ENCODE measurements at places on chromosomes 7 and 10.

DNA sequence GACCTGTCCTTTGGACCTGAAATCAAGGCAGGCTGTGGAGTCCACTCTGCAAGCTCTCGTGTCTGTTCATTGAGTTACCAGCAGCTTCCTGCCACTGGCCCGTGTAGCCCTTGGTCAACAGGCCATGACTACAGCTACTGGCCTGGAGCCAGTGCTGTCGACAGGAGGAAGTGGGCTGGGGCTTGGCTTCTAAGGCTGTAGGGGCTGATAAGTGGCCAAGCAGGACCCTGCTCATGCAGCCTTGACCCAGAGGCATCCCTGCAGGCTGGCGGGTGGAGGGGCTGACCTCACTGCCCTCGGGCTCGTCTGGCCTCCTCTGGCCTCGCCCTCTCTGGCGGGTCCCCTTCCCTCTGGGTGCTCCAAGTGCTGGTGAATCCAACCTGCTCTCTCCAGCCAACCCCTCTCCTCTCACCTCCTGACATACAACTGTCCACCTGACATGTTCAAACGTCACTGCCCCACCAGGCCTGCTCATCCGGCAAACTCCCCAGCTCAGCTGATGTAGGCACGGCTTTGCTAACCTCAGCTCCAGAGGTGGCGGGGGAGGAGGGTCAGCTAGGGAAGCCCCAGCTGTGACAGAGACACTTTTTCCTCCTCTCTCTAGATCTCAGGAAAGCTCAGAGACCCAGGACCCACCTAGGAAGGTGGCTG is 188.6 kb upstream of the LYZL2 start:
- peaks cover 55% of the 10 kb centered on the region for H3K4me1 ChIP-seq
- DNase-seq = no peak
- H3K4me3 ChIP-seq = no peak overlapping the region
- no peaks in the 10 kb centered on the region for H3K27me3 ChIP-seq

GRCh38 chr7:118754608-118755007 is 530.1 kb downstream of the ANKRD7 start:
- DNase-seq = no peak
- no peaks in the 10 kb centered on the region for H3K27me3 ChIP-seq
- H3K4me3 ChIP-seq = no peak overlapping the region
- no peaks in the 10 kb centered on the region for H3K4me1 ChIP-seq
- H3K36me3 ChIP-seq = no peaks in the 10 kb centered on the region

DNA sequence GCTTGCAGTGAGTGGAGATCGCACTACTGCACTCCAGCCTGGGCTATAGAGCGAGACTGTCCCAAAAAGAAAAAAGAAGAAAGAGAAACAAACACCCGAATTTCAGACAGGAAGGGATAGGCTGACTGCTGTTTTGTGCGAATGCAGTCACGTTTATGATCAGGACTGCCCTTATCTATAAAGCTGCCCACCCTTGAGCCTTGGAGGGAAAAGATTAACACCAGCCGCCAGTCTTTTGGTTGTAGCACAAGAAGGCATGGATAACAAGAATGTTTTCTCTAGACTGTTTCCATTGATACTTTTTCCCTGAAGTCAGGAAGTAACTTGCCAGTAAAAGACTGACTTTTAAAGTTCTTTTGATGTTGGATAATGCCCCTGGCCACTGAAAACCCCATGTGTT is 314.0 kb downstream of the BICC1 start:
- no peak for DNase-seq
- H3K27ac ChIP-seq = no peak overlapping the region
- peaks cover 20% of the 10 kb centered on the region for H3K4me1 ChIP-seq
- no peaks in the 10 kb centered on the region for H3K27me3 ChIP-seq
- H3K4me3 ChIP-seq = no peak overlapping the region

DNA sequence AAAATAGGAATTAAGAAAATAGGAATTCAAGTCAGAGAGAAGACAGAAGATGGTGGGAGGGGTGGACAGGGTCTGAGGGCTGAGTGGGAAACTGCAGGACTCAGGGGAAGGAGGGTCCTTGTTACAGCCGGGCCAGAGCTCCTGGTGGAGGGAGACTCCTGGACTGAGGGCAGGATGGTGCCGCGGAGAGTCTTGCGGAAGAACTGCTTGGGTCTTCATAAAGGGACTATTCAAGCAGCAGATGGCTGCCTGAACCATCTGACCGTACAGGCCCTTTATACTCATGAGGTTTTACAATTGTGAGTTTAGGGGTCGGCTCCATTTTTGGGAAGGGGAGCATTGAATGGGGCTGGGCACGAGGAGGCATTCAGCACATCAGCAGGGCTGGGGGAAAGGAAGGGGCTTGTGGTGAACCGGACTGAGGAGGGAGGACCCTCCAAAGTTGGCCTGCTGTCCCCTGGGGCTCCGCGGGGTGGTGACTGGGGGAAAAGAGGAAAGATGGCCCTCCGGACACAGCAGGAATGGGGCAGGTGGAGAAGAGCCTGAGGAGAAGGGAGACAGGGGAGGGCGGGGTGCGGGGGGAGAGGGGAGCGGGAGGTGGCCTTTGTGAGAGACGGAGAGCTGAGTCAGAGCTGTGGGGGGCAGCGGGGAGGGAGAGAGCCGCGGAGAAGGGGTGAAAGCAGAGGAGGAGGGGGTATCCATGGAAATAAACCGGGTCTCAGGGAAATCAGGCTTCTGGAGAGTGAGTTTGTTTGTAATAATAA is 1.5 kb downstream of the FAM131B start:
- H3K4me3 ChIP-seq = peak overlapping the region; percentile 50
- H3K27me3 ChIP-seq = peaks cover 23% of the 10 kb centered on the region
- H3K4me1 ChIP-seq = peaks cover 5% of the 10 kb centered on the region
- no peak overlapping the region for H3K27ac ChIP-seq
- H3K36me3 ChIP-seq = no peaks in the 10 kb centered on the region
- no peak for DNase-seq

DNA sequence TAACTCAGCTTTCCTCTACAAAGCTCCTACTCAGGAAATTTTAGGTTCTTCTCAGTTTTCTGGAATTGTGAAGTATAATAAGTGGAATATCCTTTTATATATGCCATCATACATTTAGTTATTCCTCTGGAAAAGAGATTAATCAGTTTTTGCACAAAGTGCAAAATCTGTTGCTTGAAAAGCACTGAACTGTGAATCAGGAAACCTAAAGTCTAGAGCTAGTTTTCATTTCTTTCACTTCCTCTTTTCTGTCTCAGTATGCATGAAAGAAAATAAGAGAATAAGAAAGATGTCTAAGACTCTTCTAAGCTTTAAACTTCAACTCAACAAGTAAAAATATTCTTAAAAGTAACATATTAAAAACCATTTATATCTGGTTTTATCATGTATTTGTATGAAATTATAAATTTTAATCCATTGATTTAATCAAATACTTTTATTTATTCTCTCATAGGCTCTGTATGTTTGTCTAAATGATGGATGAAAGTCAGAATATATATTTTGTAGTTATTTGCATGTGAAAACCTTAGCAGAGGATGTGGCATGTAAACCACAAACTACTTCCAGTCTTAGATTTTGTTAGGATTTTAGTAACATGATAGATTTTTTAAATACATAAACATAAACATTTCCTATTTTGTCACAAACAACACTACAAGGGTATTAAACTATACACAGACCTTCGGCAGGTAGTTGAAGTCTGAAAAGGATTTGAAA is 1073.0 kb downstream of the XPNPEP1 start:
- H3K27me3 ChIP-seq = no peaks in the 10 kb centered on the region
- H3K4me1 ChIP-seq = no peaks in the 10 kb centered on the region
- H3K36me3 ChIP-seq = no peaks in the 10 kb centered on the region
- no peak overlapping the region for H3K4me3 ChIP-seq
- H3K27ac ChIP-seq = no peak overlapping the region

- H3K4me1 ChIP-seq = peaks cover 15% of the 10 kb centered on the region
- H3K36me3 ChIP-seq = no peaks in the 10 kb centered on the region
- H3K27ac ChIP-seq = no peak overlapping the region
- H3K4me3 ChIP-seq = no peak overlapping the region
Observed at GRCh38 chr7:10120936-10121335, 852.7 kb upstream of the PHF14 start.

DNA sequence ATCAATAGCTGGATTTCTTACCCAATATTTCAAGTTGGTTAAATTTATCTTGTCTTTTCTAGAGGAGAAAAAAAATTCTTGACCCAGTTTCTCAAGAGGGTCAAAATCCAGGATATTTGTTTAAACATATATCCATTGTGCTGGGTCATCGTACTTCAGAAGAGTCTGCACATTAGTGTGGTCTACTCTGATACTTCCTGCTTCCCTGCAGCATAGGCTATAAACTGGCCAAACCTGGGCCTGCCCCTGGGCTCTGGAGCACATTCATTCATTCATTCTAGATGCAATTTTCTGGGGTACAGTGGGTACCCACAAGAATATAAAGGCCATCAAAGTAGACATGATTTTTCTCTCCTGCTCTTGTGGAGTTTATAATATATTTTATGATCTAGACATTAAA is 142.1 kb upstream of the WNT16 start:
- H3K4me3 ChIP-seq = no peak overlapping the region
- no peak overlapping the region for H3K27ac ChIP-seq
- H3K4me1 ChIP-seq = no peaks in the 10 kb centered on the region
- peaks cover 2% of the 10 kb centered on the region for H3K36me3 ChIP-seq

GRCh38 chr7:32378988-32379387 is 111.2 kb downstream of the LSM5 start:
- no peak for DNase-seq
- no peak overlapping the region for H3K27ac ChIP-seq
- H3K4me3 ChIP-seq = no peak overlapping the region

- peaks cover 55% of the 10 kb centered on the region for H3K4me1 ChIP-seq
- peak overlapping the region; percentile 49 for H3K27ac ChIP-seq
- no peak overlapping the region for H3K4me3 ChIP-seq
- H3K27me3 ChIP-seq = peaks cover 2% of the 10 kb centered on the region
- no peaks in the 10 kb centered on the region for H3K36me3 ChIP-seq
Observed at GRCh38 chr10:119024882-119025281, 4.6 kb upstream of the NANOS1 start.

DNA sequence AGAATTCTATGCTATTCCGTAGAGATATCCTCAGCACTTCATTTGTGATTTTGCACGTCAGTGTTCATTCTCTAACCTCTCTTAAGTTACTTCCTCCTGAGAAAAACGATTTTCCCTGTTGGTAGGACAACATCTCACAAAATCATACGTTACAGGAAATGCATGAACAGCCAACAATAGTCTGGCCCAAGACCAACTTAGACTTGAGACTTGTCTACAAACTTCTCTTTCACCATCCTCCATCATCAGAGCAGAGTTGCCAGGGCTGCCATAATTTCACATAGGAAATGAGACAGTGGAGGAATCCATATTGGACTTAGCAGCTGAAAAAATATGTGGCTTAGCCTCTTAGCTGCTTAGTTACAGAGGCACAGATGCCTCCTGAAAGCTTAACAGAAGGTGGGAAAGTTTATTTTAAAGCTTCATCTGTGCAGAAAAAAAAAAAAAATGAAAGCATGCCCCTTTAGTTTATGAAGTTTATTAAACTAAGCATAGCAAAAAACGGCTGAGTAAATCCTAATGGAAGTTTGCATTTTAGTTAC is 222.5 kb upstream of the CACNA2D1 start:
- no peaks in the 10 kb centered on the region for H3K36me3 ChIP-seq
- H3K4me1 ChIP-seq = no peaks in the 10 kb centered on the region
- DNase-seq = no peak
- no peak overlapping the region for H3K27ac ChIP-seq
- H3K4me3 ChIP-seq = no peak overlapping the region

DNA sequence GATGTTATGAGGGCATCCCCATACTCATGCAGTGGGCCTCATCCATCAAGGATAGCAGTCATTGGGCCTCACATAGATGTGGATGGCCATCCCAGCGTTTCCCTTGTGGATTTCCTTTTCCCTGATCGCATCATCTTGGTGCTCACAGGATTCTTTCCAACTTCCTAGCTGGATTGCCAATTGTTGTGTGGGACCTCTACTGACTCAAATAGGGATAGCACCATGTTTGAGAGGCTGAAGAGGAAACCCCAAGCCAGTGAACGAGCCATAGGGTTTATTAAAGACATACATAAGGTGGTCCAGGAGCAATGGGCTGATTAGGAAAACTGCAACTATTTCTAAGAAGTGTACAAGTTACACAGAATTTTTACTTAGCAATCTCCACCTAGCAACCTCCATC is 21.8 kb downstream of the ASZ1 start:
- DNase-seq = no peak
- H3K4me1 ChIP-seq = no peaks in the 10 kb centered on the region
- no peak overlapping the region for H3K4me3 ChIP-seq
- H3K27me3 ChIP-seq = peaks cover 19% of the 10 kb centered on the region
- no peak overlapping the region for H3K27ac ChIP-seq

DNA sequence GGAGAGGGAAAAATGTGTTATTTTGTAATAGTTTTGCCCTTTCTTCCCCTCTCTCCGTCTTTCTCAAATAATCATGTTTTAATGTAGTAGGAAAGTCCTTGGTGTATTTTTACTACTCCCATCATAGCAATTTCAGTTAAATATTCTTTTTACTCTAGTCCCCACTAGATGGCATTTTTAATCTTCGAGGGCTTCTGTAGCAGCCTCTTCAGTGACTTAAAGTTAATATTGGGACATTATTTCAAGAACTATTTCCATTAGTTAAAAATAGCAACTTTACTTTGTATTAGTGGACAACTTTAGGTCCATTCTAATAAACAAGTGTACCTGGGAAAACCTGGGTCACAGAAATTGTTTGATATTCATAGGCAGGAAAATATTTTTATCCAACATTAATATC is 23.0 kb downstream of the EDRF1 start:
- peaks cover 38% of the 10 kb centered on the region for H3K36me3 ChIP-seq
- H3K4me3 ChIP-seq = no peak overlapping the region
- no peak overlapping the region for H3K27ac ChIP-seq
- no peak for DNase-seq
- H3K27me3 ChIP-seq = no peaks in the 10 kb centered on the region

- no peaks in the 10 kb centered on the region for H3K36me3 ChIP-seq
- no peak overlapping the region for H3K4me3 ChIP-seq
- no peaks in the 10 kb centered on the region for H3K27me3 ChIP-seq
- no peak overlapping the region for H3K27ac ChIP-seq
- H3K4me1 ChIP-seq = peaks cover 66% of the 10 kb centered on the region
Observed at GRCh38 chr10:34705563-34705962, 109.5 kb downstream of the PARD3 start.

DNA sequence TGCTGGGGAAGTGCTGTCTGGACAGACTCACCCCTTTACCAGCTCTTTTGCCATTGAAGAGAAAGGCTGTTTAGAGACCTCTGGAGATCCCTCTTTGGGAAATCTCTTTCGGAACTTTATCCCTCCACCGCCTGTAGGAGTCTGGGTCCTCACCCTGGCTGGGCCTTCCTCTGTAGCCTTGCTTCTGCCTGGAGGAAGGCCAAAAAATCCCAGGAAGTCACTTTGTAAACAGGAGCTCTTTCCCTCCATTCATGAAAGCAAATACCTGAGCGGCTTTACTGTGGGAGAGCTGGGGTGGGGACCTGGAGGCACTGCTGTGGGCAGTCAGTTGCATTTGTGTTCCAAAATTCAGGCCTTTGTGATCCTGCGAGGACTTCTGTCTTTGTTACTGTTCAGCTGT is 126.2 kb downstream of the KLF6 start:
- DNase-seq = no peak
- no peak overlapping the region for H3K4me3 ChIP-seq

- H3K27ac ChIP-seq = no peak overlapping the region
- H3K36me3 ChIP-seq = peaks cover 6% of the 10 kb centered on the region
- H3K4me1 ChIP-seq = peaks cover 20% of the 10 kb centered on the region
- DNase-seq = peak; percentile 17
- H3K4me3 ChIP-seq = no peak overlapping the region
Observed at GRCh38 chr10:102492983-102493382, 9.5 kb downstream of the ACTR1A start.

GRCh38 chr10:51619365-51619764 is 80.0 kb downstream of the CSTF2T start:
- H3K4me3 ChIP-seq = no peak overlapping the region
- H3K36me3 ChIP-seq = no peaks in the 10 kb centered on the region
- H3K4me1 ChIP-seq = no peaks in the 10 kb centered on the region
- H3K27ac ChIP-seq = no peak overlapping the region

GRCh38 chr10:114876169-114876568 is 54.6 kb downstream of the FHIP2A start:
- H3K27me3 ChIP-seq = no peaks in the 10 kb centered on the region
- no peak for DNase-seq
- peaks cover 49% of the 10 kb centered on the region for H3K4me1 ChIP-seq
- H3K36me3 ChIP-seq = no peaks in the 10 kb centered on the region
- no peak overlapping the region for H3K27ac ChIP-seq
